Neural crest cell (in vitro differentiated cells): ENCODE measurements at places on chromosomes 2 and 18.

- no peak for DNase-seq
Measured at GRCh38 chr2:12369566-12369965, 347.2 kb upstream of the TRIB2 start.

GRCh38 chr2:239831001-239831731 lies 194.0 kb downstream of the NDUFA10 start:
- peak; percentile 18 for DNase-seq

DNA sequence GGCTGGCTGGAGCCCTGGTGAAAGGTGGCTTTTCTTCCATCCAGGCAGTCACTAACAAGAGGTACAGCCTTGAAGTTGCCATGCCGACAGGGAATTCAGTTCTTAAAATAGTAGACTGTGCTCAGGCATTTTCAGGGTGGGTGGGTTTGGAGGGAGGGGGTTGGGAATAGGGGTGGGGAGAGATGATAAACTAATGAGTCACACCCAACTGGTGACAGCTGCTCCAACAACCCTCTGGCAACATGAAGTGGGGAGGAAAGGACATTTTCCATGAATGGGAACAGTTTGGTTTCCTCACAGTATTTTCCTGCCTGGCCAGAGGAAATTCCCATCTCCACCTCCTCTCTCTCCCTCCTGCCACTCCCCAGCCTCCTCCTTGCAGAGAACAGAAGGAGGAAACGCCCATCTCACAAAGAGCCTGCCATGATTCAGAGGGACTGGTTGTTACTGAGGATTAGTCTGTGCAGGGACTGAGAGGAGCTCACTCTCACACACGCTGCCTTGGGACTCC lies 113.0 kb upstream of the SLC1A4 start:
- DNase-seq: no peak

- no peak for DNase-seq
Measured at GRCh38 chr2:11371092-11371937, 26.9 kb upstream of the ROCK2 start.

- DNase-seq: no peak
Measured at GRCh38 chr2:16055848-16056580, 115.7 kb downstream of the MYCN start.

DNA sequence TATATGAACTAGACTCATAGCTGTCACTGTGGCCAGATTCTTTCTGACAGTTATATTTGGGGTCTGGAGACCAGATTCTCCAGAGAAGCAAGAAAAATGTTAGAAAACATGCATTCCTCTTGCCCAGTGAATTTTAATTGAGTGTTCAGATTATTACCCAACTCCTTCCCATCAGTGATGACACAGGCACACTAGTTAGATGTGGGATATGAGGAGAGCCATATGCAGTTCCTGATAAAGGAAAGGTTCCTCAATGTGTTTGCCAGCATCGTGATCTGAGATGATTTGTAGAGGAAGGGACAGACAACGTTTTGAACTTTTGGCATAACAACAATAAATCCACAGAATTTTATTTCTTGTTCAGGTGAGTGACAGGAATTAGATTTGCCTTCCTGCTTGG lies 308.6 kb downstream of the PIEZO2 start:
- DNase-seq: no peak

- DNase-seq: peak; percentile 52
Measured at GRCh38 chr2:71530641-71531332, 77.4 kb downstream of the DYSF start.

GRCh38 chr2:175359710-175360109 lies 178.2 kb upstream of the ATP5MC3 start:
- DNase-seq: no peak

GRCh38 chr2:41706286-41706685 lies 341.5 kb upstream of the PKDCC start:
- no peak for DNase-seq

- DNase-seq: no peak
Measured at GRCh38 chr18:67692811-67693210, 176.3 kb upstream of the DSEL start.

GRCh38 chr2:36487947-36488346 lies 110.0 kb downstream of the FEZ2 start:
- DNase-seq: no peak
